ENCODE measurements at places on chromosomes 2 and 18.

- DNase-seq = no peak
These were observed 336.7 kb downstream of the LPIN1 start for GRCh38 chr2:12083081-12083581.

DNA sequence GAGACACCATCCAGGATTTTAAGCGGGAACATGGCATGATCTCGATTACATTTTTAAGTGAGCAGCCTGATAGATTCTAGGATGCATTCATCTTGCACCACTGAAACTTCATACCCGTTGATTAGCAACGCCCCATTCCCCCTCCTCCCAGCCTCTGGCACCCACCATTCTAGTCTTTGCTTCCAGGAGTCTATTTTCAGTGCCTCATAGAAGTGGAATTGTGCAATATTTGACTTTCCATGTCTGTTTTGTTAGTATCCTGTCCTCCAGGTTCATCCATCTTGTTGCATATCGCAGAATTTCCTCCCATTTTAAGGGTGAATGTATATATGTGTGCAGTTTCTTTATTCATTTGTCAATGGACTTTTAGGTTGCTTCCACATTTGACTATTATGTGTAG is 20.9 kb upstream of the SLC66A3 start:
- no peak for DNase-seq

DNA sequence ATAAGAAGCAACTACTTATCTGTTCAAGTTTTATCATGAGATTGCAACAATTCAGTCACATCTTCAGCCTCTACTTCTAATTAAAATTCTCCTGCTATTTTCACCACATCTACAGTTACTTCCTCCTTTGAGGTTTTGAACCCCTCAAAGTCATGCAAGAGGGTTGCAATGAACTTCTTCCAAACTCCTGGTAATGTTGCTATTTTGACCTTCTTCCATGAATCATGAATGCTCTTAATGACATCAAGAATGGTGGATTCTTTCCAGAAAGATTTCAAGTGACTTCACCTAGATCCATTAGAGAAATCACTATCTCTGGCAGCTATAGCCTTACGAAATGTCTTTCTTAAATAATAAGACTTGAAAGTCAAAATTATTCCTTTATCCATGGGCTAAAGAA is 1052.8 kb upstream of the NRXN1 start:
- peak; percentile 76 for DNase-seq

DNA sequence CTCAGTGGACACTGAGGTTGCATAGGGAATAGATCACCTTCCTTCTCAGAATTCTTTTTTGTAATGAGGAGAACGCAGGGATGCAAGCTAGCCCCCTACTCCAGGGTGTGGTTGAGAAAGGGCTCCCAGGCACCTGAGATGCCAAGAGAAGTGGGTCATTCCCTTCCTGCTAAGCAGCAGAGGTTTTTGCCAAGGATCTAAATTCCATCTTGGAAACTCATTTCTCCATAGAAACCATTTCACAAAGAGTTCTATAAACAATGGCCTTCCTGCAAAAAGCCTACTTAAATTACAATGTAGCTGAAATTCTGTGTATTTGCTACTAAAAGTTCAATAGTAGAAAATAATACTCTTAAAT is 3.7 kb upstream of the PPP3R1 start:
- no peak for DNase-seq

DNA sequence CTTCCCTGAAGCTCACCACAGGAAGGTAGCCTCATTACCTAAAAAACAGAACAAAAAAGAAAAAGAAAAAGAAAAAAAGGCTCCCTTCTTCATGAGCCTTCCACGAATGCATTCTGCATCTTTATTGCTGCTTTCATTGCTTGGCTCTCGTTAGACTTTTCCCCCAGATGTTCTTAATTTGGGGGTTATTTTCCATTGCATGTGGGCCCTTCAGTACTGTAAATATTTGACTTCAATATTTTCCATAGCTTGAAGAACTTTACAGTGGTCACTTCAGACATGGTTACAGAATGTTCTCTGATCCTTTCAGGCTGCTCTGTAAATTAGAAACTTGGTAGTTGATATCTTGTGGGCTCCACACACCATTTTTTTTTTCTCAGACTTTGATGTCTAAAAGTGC is 65.6 kb upstream of the COPS8 start:
- no peak for DNase-seq

Measured in MV-4-11 (cell line).